ENCODE measurements at places on chromosomes 13 and 19.

DNA sequence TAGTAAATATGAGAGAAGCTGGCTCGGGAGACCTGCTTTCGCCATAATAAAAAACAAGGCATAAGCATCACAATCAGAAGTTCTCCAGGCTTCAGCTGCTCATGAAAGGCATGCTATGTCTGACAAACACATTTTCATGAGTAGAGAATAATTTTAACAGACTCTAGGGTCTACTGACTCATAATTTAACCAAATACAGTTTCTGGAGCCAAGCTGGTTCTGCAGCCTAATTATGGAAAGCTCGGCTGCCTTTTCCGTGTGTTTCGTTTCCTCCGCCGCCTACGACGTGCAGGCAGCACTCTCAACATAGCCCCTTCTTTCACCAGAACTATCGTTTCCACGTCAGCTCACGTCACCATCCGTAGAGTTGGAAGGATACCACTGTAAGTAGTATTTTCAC is 5.7 kb downstream of the MCF2L start:
- no peak for DNase-seq

DNA sequence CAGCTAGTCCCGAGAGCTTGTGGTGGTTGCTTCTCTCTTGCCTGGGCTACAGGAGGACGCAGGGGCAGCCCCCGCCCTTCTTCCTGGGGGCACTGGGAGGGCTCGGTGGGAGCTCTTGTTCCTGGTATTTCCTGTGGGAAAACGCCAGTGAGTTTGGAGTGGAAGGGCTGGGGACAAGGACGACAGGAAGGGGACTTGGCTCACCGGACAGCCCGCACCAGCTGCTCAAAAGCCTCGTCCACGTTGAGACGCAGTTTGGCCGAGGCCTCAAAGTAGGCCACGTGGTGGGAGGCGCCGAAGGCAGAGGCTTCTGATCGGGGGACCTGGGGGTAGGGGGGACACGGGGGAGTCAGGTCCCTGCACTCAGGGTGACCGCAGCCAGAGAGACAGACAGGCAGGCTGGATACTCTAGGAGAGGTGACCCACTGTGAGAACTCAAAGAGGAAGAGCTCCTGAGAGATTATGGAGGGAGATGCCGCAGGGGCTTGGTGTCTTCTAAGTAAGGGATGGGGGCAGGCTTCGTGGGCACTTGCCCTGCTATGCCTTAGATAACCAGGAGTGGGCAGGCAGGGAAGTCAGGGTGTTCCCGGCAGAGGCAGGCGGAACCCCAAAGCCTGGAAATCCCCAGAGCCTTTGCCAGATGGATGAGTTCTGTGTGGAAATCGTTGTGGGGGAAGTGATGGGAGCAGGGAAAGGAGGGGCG is 4.3 kb downstream of the RRAS start:
- peak; percentile 38 for DNase-seq

DNA sequence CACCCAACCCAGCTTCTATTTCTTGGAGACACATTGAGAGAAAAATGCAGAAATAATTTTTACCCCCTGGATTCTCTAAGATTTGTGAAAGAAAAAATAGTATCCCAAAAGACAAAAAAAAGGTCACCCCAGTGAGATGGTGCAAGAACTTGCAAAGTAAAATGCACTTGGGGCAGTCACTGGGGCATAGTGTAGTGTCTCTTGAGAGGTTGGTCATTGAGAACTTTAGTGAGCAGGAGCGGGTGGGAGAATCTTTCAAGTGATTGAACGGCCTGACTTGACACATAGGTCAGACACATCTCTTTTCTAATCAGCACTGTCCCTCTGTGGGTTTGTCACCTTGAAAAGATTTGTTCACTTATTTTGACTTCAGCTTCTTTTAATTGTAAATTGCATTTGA is 2.4 kb downstream of the ZNF85 start:
- no peak for DNase-seq

- DNase-seq: peak; percentile 18
Measured at GRCh38 chr13:51728972-51729371, 75.0 kb downstream of the DHRS12 start.

- no peak for DNase-seq
Measured at GRCh38 chr19:11041966-11042627, 47.2 kb upstream of the LDLR start.

Data from GM23338 (cell line).